ENCODE measurements at places on chromosomes 2 and 18.

GRCh38 chr18:25827961-25828561 lies 262.4 kb downstream of the SS18 start:
- DNase-seq = no peak

GRCh38 chr18:22503803-22504202 lies 86.1 kb upstream of the CTAGE1 start:
- DNase-seq = no peak

DNA sequence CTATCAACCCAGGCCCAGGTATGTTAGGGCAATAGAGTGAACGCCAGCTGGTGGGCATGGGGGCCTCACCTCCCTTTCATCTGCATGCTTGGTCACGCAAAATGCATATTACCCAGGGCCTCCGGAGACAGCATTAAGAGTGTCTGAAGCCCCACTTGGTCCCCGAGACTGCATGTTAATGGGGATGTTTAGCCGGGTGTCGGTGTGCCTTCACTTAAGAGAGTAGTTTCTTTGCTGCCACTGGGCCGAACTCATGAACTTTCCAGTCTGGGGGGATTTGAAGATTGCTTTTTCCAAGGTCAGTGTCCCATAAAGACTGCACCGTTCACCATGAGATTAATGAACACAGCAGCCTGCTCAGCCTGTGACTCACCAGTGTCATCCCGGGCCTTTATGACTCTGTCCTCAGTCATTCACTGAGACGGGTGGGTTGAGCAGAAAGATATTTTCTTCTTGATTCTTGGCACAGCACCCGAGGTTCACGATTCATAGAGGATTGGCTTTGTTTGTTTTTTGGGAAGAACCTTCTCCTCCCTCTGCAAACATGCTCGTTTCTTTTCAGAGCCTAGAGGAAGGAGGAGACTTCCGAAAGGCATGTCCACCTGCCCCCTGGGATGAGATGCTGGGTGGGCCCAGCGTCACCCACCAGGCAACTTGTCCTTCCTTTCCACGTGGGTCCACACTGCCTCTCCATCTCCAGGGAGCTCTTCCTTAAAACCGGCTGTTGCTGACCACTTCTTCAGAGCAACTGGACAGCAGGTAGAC lies 199.1 kb downstream of the GLI2 start:
- peak; percentile 80 for DNase-seq

DNA sequence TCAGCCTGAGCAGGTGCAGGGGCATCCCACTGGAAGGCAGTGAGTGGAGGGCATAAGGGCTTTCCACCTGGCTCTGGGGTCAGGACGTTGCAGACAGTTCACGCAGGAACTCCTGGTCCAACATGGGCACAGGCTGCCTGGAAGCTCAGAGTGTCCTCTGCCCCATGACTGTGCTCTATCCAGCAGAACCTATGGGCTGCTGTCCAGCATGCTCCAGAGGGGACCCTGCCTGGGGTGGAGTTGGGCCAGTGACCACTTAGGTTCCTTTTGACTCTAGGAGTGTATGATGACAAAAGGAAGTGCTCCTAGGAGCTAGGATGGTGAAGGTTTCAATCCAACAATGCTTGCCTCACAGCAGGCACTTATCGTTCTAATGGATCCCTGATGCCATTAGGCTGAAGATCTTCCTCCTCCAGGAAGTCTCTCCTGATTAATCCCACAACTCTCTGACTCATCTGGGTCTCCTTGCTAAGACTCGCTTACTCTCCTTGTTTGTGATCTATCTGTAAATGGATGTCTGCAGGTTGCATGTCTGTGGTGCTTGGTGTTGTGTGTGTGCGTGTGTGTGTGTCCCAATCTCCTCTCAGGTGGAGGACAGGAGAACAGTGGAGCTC lies 224.0 kb downstream of the CELF4 start:
- no peak for DNase-seq

- DNase-seq = no peak
Observed at GRCh38 chr2:156800065-156800653, 364.0 kb downstream of the GPD2 start.

GRCh38 chr18:3219631-3220335 lies at the start of gene MYOM1:
TSS of gene MYOM1 (minus strand) at chr18:3219968. CDS start at chr18:3215223, 4,745 bp downstream.
- DNase-seq = no peak

GRCh38 chr2:197647961-197648690 lies 27.3 kb downstream of the RFTN2 start:
- DNase-seq = no peak

- DNase-seq = no peak
Observed at GRCh38 chr2:33526132-33526531, 49.7 kb downstream of the RASGRP3 start.

DNA sequence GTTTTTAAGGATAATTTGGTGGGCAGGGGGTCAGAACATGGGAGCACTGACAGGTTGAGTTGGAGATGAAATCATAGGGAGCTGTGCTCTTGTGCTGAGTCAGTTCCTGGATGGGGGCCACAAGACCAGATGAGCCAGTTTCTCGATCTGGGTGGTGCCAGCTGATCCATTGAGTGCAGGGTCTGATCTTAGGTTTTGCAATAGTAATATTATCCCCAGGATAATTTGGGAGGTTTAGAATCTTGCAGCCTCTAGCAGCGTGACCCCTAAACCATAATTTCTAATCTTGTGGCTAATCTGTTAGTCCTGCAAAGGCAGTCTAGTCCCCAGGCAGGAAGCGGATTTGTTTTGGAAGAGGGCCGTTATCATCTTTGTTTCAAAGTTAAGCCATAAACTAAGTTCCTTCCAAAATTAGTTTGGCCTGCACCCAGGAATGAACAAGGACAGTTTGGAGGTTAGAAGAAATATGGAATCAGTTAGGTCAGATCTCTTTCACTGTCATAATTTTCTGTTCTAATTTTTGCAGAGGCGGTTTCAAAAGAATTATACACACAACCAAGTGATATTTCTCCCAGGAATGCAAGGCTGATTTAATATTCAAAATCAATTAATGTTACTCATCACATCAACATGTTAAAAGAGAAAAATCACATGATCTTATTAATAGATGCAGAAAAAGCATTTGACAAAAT lies 23.0 kb downstream of the DBI start:
- no peak for DNase-seq

- no peak for DNase-seq
Observed at GRCh38 chr2:43226558-43226954, at the start of gene ZFP36L2. TSS of gene ZFP36L2 (minus strand) at chr2:43226606. CDS start at chr2:43226315, 291 bp downstream.

DNA sequence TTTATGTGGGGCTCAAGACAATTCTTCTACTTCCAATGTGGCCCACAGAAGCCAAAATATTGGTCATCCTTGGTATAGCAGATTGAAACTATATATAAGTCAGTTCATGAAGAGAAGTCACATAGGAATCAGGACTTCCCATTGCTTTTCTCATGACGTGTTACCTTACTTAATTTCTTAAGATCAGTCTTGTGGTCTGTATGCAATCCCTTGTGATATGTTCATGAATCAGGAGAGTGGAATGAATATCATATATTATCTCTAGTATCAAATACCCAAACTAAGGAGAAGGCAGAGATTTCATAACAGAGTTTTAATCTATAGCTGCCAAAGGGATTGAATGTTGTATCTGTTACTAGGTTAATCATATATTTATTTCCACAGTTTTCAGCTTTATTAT lies 1390.4 kb downstream of the SUCLG1 start:
- no peak for DNase-seq

DNA sequence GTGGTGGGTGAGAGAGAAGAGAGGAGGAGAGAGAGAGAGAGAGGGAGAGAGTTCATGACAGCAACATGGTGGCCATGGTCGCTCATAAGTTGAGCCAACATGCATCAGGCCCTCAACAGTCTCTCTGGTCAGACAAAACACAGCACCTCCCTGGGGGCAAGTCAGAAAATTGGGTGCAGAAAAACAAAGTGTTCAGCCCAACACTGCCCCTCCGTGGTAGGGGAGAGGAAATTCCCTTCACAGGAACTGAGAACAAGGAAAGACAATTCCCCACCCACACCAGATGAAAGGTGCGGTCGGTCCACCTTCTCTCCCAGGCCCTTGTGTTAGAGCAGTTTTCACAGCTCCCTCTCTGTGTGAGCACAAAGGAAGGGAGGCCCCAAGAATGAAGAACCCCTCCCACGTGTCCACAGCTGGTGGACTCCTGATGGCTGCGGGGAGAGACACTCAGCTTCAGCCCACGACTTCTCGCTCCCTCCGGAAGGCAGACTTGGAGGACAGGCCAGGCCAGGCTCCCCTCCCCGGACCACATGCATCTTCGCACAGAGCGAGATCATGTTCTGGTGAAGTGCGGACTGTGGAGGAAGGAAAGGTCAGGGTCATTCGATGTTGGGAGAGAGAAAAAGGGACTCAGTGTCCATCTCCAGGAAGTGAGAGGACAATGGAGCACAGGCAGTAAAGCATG lies 181.7 kb downstream of the ANAPC1 start:
- no peak for DNase-seq

GRCh38 chr2:168471163-168471475 lies 15.0 kb downstream of the CERS6 start:
- no peak for DNase-seq

- no peak for DNase-seq
Observed at GRCh38 chr2:147499785-147500184, 345.0 kb upstream of the ACVR2A start.

GRCh38 chr2:73156539-73157124 lies 43.9 kb upstream of the RAB11FIP5 start:
- no peak for DNase-seq

DNA sequence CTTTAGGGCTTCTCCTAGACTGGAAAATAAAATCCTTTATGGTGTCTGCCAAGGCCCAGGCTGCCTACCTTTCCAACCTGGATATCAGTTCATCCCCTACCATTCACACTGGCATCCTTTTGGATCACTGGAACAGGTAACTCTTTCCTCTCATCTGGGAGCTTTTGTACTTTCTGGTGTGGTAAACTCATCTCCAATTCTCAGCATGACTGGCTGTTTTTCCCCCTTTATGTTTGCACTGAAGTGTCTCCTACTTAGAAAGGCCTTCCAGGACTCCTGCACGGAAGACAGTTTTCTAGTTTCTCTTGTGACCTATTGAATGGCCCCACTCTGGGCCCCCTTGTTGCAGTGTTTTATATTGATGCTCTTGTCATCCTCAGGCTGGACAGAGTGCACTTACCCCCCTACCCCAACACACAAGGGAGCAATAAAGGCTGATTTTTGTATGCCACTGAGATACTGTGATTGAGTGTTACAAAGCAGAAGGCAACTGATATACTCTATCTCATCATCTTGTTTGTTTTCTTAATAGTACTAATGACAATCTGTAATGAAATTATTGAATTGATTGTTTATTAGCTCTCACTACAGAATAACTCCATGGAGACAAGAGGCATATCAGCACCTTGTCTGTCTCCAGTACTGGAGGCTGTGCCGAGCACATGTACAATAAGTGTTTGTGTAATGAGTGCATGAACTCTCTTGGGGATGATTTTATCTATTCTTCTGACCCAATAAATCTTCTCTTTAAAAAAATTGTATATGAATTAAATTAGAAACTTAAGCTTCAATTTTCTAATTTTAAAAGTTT lies 129.9 kb downstream of the PIEZO2 start:
- no peak for DNase-seq

DNA sequence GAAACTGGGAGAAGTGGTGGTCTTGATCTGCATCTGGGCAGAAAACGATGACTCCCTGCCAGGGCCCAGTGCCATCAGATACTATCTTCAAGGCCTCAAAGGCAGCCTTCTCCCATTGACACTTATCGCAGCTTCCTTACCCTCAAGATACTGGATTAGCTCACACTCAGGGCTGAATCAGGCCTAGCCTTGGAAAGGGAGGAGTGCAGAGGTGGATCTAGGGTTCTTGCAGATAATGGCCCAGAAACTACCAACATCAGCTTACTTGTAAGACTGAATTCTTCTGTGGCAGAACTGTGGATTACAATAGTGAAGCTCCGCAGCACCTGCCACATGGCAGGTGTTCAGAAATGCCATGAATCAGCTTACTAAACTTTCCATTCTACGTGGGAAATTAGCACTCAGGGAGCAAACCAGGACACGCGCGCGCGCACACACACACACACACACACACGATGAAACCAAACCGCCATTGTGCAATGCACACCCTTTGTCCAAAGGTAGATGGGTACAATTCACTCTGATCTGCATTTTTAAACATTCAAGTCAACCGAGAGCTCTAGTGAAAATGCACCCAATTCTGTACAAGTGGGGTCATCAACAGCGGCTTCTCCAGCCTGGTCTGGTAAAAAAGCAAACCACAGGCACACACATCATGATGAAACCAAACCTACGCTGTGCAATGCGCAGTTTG lies 26.3 kb upstream of the TMEM182 start:
- no peak for DNase-seq

DNA sequence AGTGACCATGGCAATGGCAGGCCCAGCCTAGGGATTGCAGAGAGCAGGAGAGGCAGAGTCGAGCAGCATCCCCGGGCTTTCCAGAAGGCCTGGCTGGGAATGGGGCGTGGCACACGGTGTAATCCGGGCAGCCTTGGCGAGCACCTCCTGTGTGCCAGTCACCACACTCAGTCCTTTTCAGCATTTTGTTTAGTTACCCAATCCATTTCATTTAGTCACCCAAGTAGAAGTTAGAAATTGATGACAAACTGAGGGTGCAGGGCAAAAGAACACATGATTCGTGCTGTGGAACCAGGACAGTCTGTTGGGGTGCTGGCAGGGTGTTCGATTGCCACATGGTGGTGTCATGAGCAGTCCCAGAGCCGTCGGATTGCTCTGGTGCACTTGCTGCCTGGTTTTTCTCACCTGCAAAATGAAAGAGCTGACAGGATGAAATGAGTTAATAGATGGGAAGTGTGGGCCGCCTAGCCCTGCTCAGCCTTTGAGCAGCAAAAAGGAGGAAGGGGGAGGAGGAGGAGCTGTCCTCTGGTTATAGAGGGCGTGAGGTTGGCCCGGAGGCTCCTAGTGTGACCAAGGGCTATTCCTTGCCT lies 299.4 kb downstream of the AGAP1 start:
- DNase-seq = peak; percentile 31

- no peak for DNase-seq
Observed at GRCh38 chr2:42840760-42841159, 48.4 kb upstream of the HAAO start.

GRCh38 chr2:60485055-60485454 lies 68.4 kb downstream of the BCL11A start:
- no peak for DNase-seq

DNA sequence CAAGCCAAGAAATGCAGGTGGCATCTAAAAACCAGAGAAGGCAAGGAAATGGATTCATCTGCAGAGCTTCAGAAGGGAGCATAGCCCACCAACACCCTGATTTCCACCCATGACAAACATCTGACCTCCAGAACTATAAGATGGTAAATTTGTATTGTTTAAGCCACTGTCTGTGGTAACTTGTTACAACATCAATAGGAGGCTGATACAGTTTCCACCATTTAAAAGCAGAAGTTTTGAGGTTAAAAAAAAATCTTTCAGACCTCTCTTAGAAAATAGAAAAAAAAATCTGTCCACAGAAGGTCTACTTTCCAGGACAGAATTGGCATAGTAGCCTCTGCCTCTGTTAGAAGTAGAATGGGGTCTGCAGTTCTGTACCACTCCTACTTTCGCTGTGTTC lies 37.2 kb downstream of the SLC40A1 start:
- DNase-seq = no peak
